NCI-H2081 (cell line): ENCODE measurements at places on chromosomes 4 and X.

DNA sequence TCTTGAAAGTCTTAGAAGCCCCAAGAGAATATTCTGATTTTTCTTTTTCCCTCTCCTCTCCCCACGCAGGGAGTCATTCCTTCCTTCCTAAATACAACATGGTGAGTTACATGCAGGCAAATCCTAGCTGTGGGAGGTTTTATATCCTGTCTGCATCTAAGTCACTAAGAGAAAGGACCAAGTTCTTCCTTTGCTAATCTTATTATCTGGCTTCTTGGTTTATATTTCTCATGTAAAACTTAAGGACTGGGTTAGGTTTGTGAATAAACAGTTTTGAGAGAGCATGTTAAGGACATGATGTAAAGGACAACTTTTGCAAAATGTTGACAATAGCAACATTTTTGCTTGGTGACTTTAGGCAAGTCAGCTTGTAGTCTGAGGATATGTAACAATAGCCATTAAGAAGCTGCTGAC is 5.1 kb upstream of the CXCL9 start:
- DNase-seq: no peak

DNA sequence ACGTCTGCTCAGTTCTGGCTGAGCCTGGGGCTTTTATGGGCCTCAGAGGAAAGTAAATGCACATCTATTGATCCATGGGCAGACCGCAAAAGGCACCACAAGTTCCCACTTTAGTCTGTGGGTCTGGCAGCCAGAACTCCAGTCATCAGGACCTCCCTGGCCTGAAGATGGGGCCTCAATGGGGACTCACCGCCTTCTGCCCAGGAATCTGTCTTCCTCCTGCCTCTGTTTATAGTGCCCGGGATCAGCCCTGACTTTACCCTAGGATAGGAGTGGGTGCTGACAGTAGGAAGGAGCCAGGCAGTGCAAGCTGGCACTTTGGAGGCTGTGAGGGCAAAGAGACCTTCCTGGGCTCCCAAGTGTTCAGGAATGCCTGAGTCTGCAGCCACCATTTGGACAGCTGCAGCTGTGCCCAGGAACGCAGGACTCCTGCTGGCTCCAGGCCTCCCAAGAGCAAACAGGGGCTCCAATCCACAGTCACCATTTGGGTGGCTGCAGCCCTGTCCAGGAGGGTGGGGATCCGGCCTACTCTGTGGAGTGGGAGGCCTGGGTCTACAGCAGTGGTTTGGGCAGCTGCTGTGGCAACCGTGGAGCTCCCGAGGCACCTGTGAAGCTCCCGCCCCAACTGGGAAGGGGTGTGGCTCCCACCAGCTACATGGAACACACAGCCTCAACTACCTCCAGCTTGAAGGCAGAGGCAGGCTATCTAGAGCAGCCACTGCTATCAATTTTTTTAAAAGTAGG is 1440.9 kb upstream of the ADGRL3 start:
- no peak for DNase-seq

DNA sequence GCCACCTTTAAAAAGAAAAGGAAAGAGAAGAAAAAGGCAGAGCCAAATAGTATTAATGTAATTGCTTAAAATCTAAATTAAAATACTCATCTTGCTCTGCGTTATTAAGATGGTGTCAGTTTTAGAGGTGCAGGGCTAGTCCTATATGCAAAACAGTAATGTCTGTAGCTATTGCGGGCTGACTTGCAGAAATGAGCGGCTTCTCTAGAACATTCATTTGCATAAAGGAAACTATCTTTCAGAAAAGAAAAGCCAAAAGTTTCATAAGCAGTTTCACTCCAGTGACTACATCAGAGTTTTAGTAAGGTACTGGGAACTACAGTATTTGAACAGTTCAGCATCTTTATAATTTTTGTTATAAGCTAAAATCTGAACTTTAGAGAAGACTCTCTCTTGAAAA is 6.0 kb downstream of the SMAD1 start:
- DNase-seq: no peak

GRCh38 chr4:154464654-154465053 is 26.9 kb downstream of the DCHS2 start:
- no peak for DNase-seq

DNA sequence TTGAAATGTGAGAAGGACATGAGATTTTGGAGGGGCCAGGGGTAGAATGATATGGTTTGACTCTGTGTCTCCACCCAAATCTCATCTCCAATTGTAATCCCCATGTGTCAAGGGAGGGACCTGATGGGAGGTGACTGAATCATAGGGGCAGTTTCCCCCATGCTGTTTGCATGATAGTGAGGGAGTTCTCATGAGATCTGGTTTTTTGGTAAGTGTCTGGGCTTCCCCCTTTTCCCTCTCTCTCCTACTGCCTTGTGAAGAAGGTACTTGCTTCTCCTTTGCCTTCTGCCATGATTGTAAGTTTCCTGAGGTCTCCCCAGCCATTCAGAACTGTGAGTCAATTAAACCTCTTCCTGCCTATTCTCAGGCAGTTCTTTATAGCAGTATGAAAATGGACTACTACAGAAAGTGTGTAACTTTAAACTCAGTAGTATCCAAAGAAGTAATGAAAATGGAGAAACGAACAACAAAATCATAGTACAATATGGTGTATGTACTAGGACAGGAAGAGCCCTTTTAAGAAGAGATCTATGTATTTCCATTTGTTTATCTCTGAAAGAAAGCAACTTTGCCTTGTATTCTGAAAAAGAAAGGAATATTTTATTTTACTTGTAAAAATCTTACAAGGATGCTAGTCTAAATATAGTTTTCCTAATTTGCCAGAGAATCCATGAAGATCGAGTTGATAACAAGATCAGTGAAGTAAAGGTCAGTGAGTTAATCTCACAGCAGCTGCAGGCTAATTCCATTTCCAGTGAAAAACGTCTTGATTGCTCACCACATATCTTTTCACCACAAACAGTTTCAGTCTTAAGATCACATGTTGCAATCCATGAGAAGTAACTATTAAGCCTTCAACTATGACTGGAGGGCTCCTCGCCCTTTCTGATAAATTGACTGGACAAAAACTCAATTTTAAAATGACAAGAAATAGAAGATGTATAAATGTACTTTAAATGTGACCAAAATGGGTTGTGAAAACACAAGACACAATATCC is 20.5 kb downstream of the PKD2 start:
- no peak for DNase-seq

GRCh38 chr4:24778464-24779225 is 16.7 kb upstream of the SOD3 start:
- no peak for DNase-seq

- DNase-seq: no peak
Observed at GRCh38 chr4:117326091-117326490, 240.7 kb upstream of the TRAM1L1 start.

DNA sequence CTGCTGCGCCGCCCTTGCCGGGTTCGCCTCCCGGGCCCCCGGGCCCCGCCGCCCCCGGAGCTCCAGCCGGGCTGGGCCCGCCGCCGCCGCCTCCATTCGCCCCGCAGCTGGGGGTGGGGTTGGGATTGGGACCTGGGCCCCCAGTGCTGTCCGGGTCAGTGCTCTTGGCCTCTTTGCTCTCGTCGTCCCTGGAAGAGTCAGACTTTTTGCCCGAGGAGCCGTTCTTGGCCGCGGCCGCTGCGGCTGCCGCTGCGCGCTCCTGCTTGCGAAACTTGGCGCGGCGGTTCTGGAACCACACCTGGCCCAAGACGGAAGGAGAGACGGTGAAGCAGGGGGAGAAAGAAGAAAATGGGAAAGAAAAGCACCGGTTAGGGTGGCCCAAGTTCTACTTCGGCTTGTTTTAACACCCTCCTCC is 2.5 kb downstream of the PHOX2B start:
- no peak for DNase-seq

DNA sequence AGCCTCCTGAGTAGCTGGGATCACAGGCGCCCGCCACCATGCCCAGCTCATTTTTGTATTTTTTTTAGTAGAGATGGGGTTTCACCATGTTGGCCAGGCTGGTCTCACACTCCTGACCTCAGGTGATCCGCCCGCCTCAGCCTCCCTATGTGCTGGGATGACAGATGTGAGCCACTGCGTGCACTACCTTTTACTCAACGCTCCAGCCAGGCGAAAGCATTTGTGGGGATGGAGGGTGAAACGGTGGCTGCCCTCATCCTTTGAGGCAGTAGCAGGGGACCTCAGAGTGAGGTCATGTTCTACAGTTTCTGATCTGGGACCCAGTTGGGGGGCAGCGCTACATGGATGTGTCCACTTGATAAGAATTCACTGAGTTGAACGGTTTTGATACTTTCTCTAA is 65.8 kb upstream of the GPR78 start:
- no peak for DNase-seq

- DNase-seq: no peak
Observed at GRCh38 chrX:129717892-129718291, 20.9 kb upstream of the XPNPEP2 start.

DNA sequence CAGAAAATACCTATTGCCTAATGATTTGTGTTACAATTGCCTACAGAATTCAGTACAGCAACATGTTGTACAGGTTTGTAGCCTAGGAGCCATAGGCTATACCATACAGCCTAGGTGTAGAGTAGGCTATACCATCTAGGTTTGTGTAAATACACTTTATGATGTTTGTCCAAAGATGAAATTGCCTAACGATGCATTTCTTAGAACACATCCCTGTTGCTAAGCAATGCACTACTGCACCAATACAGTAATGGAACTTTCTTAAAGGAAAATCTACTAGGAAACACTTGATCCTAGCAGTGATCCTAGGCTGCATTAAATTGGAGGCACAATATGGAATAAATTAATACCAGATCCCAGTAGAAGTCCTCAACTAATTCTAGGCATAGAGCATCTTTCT is 18.3 kb downstream of the NOA1 start:
- DNase-seq: no peak

DNA sequence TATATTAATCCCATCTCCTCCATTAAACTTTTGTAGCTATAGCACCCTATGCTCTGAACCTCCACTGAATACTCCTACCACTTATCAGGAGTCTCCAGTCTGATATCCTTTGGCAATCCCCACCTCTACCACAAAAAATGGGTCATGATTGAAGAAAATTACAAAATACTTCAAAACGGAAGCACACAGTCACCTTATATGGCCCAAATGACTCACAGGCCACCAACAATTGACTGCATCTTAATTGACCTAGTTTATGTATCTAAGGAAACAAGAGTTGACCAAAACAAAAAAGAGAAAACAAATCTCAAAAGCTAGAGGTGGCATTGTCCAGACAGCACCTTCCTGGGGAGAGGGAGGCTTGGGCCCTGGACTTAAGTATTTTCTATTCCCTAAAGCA is 120.0 kb upstream of the DIAPH2 start:
- no peak for DNase-seq

DNA sequence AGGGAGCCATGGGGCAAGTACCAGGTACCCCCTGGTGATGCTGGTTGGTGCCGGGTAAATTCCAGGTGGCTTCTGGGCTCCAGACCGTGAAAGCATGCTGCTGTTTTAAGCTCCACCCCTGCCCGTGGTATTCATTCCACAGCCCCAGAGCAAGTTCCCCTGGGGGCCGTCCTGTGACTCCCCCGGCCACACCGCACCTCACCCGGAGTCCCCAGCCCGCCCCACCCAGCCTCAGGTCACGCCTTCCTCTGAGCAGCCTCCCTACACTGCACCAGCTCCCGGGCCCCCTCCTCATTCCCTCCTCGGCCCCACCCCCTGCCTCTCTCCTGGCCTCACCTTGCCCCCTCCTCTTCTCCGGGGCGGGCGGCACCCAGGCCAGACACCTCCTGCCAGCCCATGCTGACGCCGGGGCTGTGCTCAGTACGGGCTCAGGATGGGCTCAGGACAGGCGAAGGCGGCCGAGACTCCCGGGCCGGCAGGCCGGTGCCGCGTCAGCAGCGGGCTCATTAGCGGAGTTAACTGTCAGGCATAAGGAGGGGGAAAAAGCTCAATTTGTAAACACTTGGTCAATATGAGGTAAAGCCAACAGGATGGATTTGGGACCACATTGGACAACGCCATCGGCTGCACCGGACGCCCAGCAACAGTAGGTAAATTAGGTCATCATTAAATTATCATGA is 127.4 kb downstream of the FAM53A start:
- DNase-seq: no peak

GRCh38 chr4:123250843-123251242 is 145.8 kb upstream of the SPRY1 start:
- no peak for DNase-seq

DNA sequence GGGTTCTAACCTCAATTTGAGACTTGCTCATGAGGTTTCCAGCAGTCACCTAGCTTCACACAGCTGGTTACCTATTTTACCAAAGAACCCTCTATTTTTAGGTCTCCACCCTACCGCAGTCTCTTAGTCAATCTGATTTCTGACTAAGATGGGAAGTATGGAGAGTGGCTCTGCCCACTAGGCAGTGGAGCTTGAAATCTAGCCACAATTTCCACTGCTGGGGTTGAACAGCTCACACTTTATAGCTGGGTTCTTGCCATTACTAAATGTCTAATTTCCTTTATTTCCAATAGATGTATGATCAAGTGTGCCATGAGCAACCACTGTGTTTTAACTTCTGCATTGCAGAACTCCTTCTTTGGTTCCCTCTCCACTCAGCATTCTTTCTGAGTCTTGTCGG is 43.1 kb downstream of the GASK1B start:
- no peak for DNase-seq

- DNase-seq: no peak
Observed at GRCh38 chr4:47531954-47532321, 46.9 kb downstream of the ATP10D start.

- no peak for DNase-seq
Observed at GRCh38 chrX:16838202-16839066, 31.7 kb downstream of the RBBP7 start.

DNA sequence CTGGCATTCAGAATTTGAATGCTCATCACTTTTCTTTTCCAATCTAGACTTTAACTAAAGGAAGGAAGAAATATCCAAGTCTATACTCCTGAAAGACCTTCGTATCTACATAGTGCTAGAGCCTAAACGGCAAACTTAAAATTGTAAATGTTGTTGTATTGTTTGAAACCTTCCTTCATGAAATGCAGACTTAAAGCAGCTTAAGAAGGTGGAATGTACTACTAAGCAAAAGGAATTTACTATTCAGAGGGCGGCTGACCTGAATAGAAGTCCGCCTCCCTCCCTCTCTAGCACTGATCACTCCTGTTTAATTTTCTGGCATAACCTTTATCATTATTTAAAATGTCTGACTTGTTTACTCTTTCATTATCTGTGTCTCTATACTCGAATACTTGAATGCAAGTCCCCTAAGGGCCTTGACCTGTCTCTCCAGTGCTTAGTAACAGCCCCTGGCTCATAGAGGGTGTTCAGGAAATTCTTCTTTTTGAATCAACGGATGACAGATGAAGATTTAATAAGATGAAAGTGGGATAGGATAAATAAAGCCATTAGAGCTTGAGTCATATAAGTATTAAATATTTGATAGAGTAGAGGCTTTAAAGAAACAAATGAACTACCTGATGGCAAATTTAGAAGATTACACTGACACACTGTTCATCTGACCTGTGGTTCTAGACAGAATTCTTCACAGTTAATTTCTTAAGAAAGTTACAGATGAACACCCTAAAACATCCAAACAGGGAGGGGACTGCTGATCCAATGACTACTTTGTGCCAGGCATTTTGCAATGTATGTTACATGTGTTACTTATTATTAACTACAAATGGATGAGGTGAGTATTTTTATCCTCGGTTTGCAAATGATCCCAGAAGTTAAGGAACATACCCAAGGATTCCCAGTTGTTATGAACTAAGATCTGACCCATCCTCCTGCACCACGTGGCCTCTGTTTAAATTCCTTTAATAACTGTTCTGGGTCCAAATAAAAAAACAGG is 20.2 kb upstream of the RBPJ start:
- DNase-seq: no peak
